ENCODE measurements at places on chromosomes 16 and 17.

GRCh38 chr16:12999368-12999767 is 98.0 kb downstream of the SHISA9 start:
- no peak overlapping the region for H3K4me3 ChIP-seq
- no peaks in the 10 kb centered on the region for H3K4me1 ChIP-seq
- no peaks in the 10 kb centered on the region for H3K27me3 ChIP-seq
- no peaks in the 10 kb centered on the region for H3K36me3 ChIP-seq

DNA sequence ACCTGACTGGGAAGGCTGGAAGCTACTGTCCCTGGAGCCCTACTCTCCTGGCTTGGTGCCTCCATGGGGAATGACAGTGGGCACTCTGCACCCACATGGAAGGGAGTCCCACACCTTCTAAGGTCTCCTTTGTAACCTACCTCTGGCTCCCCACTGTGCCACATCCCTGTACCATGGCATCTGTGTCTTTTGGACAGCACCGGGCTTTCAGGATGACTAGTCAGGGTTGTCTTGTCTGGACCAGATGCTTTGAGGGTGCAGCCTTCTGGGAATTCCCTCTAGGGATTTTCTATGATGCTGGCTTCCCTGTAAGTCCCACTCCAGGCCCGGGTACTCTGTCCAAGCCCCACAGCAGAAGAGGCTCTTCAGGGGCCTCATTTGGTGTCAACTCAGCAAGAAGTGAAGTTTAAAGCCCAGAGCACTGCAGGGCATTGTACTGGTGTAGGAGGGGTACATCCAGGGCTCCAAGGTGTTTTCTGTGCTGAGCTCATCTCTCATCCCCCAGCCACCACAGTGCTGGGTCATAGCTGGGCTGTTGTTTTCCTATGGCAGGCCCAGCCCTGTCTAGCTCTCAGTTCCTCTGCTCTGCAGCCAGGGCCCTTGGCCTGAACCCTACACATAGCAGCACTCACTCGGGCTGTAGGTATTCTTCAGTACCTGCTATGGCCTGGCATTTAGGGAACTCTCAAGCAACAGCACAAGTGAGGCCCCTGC is 255.3 kb downstream of the CPPED1 start:
- H3K4me3 ChIP-seq: no peak overlapping the region
- no peak overlapping the region for H3K27ac ChIP-seq
- no peak for DNase-seq
- no peaks in the 10 kb centered on the region for H3K36me3 ChIP-seq
- H3K4me1 ChIP-seq: no peaks in the 10 kb centered on the region
- no peaks in the 10 kb centered on the region for H3K27me3 ChIP-seq

DNA sequence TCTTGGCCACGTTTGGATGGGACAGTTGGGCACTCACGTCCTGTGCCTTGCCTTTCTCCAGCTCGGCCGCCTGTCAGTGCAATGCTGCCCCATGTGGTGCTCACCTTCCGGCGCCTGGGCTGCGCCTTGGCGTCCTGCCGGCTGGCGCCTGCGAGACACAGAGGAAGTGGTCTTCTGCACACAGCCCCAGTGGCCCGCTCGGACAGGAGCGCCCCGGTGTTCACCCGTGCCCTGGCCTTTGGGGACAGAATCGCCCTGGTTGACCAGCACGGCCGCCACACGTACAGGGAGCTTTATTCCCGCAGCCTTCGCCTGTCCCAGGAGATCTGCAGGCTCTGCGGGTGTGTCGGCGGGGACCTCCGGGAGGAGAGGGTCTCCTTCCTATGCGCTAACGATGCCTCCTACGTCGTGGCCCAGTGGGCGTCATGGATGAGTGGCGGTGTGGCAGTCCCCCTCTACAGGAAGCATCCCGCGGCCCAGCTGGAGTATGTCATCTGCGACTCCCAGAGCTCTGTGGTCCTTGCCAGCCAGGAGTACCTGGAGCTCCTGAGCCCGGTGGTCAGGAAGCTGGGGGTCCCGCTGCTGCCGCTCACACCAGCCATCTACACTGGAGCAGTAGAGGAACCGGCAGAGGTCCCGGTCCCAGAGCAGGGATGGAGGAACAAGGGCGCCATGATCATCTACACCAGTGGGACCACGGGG is 7.1 kb downstream of the ACSF3 start:
- no peaks in the 10 kb centered on the region for H3K27me3 ChIP-seq
- no peak overlapping the region for H3K27ac ChIP-seq
- no peaks in the 10 kb centered on the region for H3K36me3 ChIP-seq
- no peaks in the 10 kb centered on the region for H3K4me1 ChIP-seq
- no peak for DNase-seq

DNA sequence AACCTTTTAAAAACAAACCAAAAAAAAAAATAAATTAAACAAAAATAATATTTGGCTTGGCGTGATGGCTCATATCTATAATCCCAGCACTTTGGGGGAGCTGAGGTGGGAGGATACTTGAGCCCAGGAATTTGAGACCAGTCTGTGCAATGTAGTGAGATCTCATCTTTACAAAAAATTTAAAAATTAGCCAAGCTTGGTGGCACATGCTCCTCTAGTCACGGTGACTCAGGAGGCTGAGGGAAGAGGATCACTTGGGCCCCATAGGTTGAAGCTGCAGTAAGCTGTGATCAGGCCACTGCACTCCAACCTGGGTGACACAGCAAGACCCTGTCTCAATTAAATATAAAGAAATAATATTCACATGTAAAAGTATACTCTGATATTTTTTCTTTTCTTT is 12.2 kb downstream of the GNGT2 start:
- no peaks in the 10 kb centered on the region for H3K4me1 ChIP-seq
- no peaks in the 10 kb centered on the region for H3K27me3 ChIP-seq
- H3K27ac ChIP-seq: no peak overlapping the region
- H3K4me3 ChIP-seq: no peak overlapping the region
- no peaks in the 10 kb centered on the region for H3K36me3 ChIP-seq

DNA sequence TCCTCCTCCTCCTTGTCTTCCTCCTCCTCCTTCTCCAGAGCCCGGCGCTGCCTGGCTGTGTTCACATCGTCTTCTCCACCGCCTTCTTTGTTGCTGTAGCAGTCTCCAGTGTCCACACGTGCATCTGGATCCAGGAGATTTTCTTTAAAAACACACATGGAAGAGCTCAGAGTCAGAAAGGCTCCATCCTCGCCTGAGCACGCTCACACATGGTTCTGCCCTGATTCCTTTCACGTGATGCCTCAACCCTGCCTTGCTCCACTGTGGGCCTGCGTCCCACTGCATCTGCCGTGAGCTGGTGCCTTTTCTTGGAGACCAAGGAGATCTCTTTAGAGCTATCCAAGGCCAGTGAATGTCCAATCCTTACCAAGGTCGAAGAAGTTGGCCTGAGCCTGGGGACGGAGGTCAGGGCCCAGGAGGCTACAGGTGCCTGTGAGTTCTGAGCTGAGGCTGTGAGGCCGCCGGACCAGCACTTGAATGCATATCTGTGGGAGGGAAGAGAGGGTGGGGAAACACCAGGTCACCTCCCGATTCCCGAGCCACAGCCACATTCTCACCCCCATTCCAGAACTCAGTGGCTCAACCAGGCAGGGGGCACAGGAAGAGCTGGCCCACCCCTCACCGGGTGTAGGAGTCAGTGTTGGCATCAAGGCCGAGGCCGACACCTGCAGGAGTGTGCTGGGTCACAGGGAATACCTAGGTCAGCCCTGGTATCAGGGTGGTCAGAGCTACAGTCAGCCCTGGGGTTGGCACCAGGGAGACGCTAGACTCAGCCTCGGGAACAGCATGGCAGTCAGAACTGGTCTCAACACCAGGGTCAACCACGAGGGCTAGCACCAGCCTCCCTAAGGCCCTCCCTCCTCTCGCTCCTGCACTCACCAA is 37.6 kb downstream of the HASPIN start:
- H3K27ac ChIP-seq: no peak overlapping the region
- H3K27me3 ChIP-seq: no peaks in the 10 kb centered on the region
- H3K4me1 ChIP-seq: no peaks in the 10 kb centered on the region
- no peak overlapping the region for H3K4me3 ChIP-seq
- DNase-seq: peak; percentile 26

DNA sequence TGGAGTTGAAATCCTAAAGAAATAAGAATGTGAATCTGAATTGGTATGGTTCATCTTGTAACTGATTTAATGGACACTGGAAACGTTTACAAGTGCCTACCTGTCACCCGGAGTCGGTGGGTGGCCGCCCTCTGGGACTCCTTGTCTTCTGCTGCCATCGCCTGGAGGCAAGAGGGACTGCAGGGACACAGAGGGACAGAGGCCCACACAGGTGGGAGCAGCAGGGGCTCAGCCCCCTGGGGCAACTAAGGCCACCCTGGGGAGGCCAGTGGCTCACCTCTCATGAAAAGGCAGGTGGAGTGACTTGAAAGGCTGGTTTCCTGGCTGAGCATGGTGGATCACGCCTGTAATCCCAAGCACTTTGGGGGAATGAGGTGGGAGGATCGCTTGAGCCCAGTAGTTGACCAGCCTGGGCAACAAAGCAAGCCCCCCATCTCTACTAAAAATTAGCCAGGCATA is 23.2 kb downstream of the TMEM92 start:
- no peaks in the 10 kb centered on the region for H3K27me3 ChIP-seq
- H3K4me3 ChIP-seq: no peak overlapping the region
- no peaks in the 10 kb centered on the region for H3K36me3 ChIP-seq
- peak; percentile 78 for DNase-seq

- peaks cover 4% of the 10 kb centered on the region for H3K4me1 ChIP-seq
- no peaks in the 10 kb centered on the region for H3K27me3 ChIP-seq
- H3K36me3 ChIP-seq: no peaks in the 10 kb centered on the region
- H3K4me3 ChIP-seq: peak overlapping the region; percentile 80
Observed at GRCh38 chr16:30813821-30814189, 26.8 kb upstream of the ZNF629 start.

DNA sequence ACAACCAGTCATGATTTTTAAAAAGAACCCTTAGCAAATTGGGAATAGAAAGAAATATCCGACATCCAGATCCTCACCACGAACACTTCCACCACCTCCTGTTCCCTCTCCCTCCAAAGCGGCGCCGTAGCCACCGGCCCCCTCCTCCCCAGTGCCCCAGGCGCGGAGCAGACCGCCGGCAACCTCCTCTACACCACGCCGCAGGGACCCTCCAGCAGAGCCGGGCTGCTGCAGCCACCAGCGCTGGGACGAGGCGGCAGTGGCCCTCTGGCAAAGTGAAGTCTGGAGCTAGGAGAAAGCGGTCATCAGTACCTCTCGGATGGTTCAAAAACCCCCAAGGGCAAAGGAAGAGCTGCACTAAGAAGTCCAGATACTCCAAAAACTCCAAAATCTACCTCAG is 41.4 kb upstream of the SLFN13 start:
- H3K4me1 ChIP-seq: no peaks in the 10 kb centered on the region
- no peaks in the 10 kb centered on the region for H3K36me3 ChIP-seq
- peaks cover 78% of the 10 kb centered on the region for H3K27me3 ChIP-seq
- DNase-seq: no peak
- no peak overlapping the region for H3K27ac ChIP-seq
- H3K4me3 ChIP-seq: no peak overlapping the region

DNA sequence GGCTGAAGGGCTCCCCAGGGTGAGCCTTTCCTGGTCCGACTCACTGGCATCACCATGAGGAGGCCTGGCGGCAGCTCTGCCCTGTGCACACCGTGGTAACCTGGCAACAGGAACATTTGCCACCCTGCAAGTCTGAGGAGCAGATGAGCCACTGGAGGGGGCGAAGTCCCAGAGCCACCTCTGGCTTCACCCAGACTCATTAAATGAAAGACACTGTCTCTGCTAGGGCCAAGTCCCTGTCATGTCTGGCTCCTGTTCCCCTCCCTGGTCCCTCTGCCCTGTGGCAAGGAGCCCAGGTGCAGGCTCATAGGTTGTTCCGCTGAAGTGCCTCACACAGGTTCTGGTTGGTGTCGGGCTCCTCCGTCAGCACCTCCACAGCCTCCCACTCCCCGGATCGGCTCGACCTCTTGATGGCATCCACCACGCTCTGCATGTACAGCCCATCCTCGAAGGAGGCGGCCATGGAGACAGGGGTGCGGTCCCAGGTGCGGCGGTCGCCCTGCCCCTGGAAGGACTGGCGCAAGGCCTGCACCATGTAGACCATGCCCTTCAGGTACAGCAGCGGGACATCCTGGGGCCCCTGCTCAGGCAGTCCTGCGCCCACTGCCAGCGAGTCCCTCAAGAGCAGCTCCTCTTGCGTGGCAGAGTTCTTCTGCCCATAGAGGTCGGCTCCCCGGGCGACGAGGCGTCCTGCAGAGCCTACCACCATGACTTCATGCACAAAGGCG is 8.4 kb downstream of the C16orf86 start:
- no peak overlapping the region for H3K4me3 ChIP-seq
- H3K27ac ChIP-seq: no peak overlapping the region
- no peaks in the 10 kb centered on the region for H3K27me3 ChIP-seq
- DNase-seq: no peak
- no peaks in the 10 kb centered on the region for H3K4me1 ChIP-seq
- no peaks in the 10 kb centered on the region for H3K36me3 ChIP-seq

GRCh38 chr17:30235386-30236296 is at the start of gene SLC6A4:
SLC6A4 (minus strand) TSS chr17:30235697; CDS start chr17:30221958, 13,739 bp downstream.
- no peaks in the 10 kb centered on the region for H3K36me3 ChIP-seq
- H3K27ac ChIP-seq: no peak within 1 kb of the TSS
- peaks cover 39% of the 10 kb centered on the region for H3K27me3 ChIP-seq
- peak within 1 kb of the TSS; percentile 68 for H3K4me3 ChIP-seq

GRCh38 chr16:12146966-12147365 is 170.4 kb downstream of the SNX29 start:
- no peaks in the 10 kb centered on the region for H3K36me3 ChIP-seq
- no peak for DNase-seq
- no peak overlapping the region for H3K27ac ChIP-seq
